ENCODE measurements at places on chromosomes 3 and 15.

GRCh38 chr3:42936157-42936981, 30.4 kb downstream of the ZNF662 start:
- DNase-seq = no peak

- DNase-seq = no peak
Observed at GRCh38 chr3:52051444-52051843, 4.9 kb downstream of the DUSP7 start.

DNA sequence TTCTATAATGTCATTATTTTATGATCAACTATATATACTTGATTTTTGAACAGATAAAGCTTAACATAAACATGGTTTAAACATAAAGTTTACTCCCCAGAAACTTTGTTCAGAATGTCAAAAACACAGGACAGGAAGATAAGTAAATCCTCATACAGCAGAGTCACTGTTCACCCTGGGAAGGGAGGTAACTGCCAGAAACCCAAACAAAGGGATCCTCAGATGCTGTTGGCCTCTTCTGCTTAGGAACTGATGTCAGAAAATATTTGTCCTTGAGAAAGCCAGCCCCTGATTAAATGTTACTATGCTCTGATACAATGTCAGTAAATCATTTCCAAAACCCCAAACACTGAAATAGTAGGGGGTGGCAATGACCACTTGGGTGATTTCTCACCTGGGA, 185.3 kb downstream of the TJP1 start:
- no peak for DNase-seq

DNA sequence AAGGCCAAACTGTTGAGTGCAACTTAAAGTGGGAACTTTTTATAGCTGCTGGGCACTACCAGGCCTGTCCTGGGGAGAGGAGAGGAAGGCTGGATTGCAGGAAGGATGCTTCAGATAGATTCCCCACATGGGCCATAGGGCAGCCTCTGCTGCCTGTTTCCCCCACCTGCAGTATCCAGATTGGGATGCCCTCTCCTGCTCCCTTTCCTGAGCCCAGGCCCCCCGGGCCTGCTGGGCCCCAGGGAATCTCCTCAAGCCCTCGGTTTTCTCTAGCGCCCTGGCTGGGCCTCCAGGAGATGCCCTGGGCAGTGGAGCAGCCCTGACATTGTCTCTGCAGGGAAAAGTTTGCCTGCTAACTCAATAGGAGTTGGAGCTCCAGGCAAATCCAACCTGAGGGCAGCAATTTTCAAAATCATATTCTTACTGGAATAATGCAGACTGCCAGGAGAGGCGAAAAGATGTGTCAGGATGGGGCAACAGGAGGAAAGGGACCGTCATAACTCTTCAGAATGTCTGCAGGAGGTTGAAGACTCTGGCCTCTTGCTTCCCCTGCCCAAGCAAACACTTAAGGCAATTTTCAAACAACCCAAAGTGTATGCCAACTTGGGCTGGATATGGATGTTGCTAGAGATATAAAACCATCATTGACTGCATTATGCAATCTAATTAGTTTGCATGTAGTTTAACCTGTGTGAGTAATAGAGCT, 4.4 kb downstream of the NR2F2 start:
- DNase-seq = no peak

- DNase-seq = no peak
Observed at GRCh38 chr3:27596921-27597320, 112.7 kb upstream of the SLC4A7 start.

GRCh38 chr3:141498598-141499223, 11.9 kb downstream of the RASA2 start:
- DNase-seq = peak; percentile 67

DNA sequence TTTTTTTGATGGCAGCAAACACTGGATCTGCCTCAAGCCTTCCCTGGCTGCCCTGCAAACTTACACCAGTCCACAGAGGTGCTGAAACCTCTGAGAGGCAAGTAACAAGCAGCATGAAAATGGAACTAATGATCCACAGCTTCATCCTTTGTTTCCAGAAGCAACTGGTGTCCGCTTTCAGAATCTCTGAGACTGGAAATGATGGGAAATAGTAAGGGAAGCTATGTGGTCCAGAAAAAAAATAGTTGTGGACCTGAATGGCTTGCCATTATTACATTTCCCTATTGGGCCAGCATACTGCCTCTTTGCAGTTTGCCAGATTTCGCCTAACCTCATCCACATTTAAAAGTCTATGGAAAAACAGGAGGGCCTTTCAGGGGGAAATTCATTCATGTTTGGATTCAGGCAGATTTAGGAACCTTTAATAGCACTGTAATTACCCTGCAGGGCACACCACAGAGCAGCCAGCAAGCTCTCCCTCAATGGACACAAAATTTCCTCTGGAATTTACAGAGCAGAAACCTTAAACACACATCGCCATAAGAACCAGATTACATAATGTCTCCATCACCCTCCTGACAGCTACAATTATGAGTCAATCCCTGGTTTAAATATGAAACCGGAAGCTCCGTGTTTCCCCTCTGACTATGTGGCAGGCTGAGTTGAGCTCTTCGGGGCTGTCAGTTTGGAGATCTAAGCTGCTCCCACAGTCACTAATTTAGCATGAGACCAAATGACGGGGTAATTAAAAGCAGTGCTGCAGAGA, 134.4 kb downstream of the TMCO5A start:
- no peak for DNase-seq

DNA sequence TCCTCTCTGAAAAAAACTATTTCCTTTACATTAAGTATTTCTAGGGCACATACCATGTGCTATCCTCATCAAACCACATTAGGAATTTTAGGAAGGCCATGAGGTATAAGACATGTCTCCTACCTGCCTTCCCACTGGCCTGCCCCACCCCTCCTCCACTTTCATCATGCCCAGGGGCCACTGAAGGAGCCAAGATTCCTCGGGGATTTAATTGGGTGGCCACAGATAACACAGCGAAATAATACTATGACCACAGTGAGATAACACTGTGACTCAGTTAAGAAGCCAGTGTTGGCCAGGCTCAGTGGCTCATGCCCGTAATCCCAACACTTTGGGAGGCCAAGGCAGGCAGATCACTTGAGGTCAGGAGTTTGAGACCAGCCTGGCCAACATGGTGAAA, 9.8 kb upstream of the BMF start:
- DNase-seq = no peak

- DNase-seq = no peak
Observed at GRCh38 chr15:96392380-96393208, 62.1 kb downstream of the NR2F2 start.

DNA sequence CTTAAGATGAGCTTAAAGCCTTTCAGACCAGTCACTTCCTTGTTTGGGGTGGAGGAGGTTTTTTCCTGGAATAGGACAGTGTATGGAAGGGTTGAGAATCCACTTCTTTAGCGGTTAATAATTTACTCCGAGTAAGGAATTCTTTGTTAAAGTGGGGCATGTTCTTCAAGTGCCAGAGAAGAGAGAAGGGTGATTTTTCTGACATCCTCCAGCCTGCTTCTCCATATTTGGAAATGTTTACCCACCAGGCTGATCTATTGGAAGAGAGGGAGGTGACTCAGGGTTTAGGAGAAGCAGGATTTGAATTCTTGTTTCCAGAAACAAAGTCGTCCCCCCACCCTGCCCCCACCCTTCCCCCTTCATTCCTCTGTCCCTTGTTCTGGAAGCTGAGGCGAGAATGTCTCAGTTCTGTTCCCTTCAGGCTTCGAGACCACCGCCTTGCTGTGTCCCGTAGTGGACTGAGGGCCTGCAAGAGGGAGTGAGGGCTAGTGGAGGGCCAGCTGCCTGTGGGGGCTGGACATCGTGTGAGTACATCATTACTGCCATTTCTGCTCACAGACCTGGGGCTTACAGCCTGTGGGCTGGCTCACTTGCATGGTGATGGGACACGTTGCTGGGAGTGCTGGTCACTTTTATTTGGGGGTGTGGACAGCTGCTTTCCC, 58.5 kb downstream of the LPP start:
- no peak for DNase-seq

DNA sequence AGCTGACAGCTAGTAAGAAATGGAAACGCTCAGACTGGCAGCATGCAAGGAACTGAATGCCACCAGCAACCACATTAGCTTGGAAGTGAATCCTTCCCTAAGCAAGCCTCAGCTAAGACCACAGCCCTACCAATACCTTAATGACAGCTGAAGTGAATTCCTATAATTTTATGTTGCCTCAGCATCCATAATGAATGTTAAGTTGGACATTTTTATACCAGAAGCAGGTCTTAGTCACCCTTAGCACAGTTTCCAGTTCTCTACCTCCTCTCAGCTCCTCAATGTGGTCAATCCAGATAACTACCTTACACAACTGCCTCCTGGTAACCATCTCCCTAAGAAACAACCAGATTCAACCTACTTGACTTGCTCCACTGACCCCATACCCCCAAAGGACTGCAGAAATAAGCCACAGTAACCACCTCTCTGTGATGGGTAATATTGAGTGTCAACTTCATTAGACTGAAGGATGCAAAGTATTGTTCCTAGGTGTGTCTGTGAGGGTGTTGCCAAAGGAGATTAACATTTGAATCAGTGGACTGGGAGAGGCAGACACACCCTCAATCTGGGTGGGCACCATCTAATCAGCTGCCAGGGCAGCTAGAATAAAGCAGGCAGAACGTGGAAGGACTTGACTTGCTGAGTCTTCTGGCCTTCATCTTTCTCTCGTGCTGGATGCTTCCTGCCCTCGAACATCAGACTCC, 33.5 kb downstream of the NEDD4 start:
- DNase-seq = no peak

- DNase-seq = no peak
Observed at GRCh38 chr15:89754361-89755154, 3.5 kb upstream of the MESP1 start.

GRCh38 chr3:120496278-120497002, 45.6 kb upstream of the FSTL1 start:
- DNase-seq = no peak

DNA sequence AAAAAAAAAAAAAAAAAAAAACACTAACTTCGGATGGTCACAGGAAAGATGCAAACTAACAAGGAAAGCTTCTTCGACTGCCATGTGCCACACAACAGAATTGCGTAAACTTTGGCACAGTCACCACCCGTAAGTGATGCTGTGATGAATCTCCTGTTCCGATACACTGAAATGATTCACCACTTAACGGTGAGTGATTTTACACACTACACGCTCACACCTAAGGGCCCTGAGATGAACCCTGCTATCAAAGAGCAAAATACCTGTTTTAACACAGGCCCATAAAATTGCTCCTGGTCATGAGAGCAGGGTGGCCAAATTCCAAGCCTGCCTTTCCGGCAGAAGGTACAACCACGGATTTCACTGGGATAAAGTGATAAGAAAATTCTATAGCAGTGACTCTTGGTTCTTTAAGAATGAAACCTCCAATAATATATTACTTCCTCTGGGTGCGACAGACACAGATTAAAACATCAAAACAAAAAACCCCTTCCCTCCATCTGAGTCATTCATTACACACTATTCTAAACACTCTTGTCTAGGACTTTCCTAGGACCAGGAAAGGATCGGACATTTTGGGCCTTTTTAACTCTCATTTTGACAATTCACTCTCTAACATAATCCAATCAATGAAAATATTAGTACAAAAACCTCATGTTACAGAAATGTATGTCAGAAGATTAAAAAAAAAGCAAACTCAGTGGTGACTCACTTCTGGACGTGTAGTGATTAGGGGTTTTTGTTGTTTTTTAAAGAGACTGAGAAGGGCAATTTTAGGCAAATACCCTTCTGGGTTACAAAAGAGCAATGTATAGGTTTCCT, 28.3 kb downstream of the LRIG1 start:
- no peak for DNase-seq

GRCh38 chr3:40042752-40043443, 233.5 kb downstream of the MYRIP start:
- no peak for DNase-seq

GRCh38 chr15:42060797-42061196, 33.6 kb downstream of the PLA2G4D start:
- DNase-seq = no peak

DNA sequence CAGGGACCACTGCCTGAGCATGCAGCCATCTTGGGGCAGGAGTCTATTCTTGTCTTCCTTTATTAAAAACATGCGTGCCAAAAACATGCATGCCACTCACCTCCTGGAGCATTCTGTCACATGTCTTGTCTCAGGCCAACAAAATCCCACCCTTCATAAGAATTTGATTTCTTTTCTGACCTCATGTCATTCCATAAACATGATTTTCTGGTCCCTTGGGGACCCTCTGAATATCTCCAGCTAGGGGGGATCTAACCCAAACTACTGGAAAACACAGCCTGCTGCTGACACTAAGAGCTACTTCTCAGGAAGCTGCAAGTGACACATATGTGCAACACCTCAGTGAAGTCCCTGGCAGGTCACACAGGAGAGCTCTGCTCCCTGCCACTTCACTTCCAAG, 26.8 kb upstream of the NOX5 start:
- DNase-seq = no peak

DNA sequence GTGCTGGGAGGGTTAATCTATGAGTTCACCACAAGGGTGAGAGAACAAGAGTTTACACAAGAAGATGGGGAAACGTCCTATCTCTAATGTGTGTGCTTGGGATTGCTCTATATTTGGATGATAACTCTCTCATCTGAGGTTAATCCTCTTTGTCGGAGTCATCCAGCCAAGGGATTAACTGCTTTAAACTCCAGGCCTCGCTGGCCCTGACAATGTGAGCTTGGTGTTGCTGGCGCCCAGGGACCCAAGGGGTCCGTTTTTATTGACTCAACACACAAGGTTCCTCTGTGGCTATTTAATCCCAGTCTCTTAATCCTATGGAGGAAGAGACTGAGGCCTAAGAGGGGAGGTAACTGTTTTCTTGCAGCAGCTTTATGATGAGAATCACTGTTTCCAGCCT, 14.2 kb downstream of the SV2B start:
- DNase-seq = no peak

GRCh38 chr3:194654443-194654842, 17.5 kb downstream of the LSG1 start:
- no peak for DNase-seq

DNA sequence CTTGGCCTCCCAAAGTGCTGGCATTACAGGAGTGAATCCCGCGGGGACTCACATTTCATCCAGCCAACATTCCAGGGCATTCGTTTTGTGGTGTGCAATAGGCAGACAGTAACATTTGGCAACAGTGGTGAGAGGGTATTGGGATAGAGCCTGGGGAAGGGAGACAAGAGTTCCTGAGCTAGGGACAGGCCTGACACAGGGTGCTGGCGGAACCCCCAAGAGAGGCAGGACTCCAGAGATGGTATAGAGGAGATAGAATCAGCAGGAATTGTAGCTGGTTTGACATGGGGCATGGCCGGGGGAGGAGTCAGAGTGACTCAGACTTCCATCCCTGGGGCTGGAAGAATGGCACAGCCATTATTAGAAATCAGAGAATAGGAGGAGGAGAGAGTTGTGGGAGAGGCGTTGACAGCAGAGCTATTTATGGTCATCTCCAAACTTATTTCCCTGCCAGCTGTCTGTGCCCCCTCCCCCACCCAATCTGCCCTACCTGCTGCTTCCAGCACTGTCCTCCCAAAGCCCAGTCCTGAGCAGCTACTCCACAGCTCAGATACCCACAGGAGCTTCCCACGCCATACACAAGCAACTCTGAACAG, 4.4 kb upstream of the IDH2 start:
- DNase-seq = no peak

GRCh38 chr3:51358981-51359380, 26.1 kb upstream of the MANF start:
- DNase-seq = no peak

GRCh38 chr3:130258532-130258952, 86.9 kb upstream of the COL6A5 start:
- DNase-seq = no peak

- DNase-seq = no peak
Observed at GRCh38 chr3:11282250-11283138, 10.3 kb downstream of the ATG7 start.

Data from stimulated activated CD8-positive, alpha-beta memory T cell treated with anti-CD3 and anti-CD28 coated beads, Interleukin-4, amount 100 ng/mL, for 1 hour (primary cell).